ENCODE measurements at places on chromosomes 3 and 15.

- no peak for DNase-seq
Observed at GRCh38 chr3:193564012-193564411, 9.3 kb upstream of the ATP13A4 start.

- no peak for DNase-seq
Observed at GRCh38 chr15:92164327-92165000, 229.2 kb upstream of the ST8SIA2 start.

DNA sequence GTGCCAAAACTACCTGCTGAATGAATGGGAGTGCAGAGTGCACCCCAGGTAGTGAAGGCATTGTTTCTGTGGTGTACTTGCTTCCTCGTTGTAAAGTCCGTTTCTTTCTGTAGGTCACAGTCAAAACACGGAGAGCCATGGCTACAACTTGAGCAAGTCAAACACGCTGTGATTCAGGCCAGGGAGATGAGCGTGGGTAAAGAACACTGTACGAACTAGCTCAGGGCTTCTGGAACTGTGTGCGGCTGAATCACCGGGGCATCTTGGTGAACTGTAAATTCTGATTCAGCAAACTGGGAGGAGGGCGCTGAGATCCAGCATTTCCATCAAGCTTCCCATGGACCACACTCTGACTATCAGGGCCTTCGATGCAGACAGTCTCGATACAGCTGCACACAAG lies 5.0 kb upstream of the TNK2 start:
- no peak for DNase-seq

- DNase-seq, result no peak
Observed at GRCh38 chr3:141844812-141845211, 31.6 kb upstream of the ATP1B3 start.

- DNase-seq, result peak; percentile 73
Observed at GRCh38 chr3:15291589-15292541, 40.5 kb downstream of the SH3BP5 start.

- DNase-seq, result no peak
Observed at GRCh38 chr3:56254835-56255234, 213.4 kb downstream of the ERC2 start.

DNA sequence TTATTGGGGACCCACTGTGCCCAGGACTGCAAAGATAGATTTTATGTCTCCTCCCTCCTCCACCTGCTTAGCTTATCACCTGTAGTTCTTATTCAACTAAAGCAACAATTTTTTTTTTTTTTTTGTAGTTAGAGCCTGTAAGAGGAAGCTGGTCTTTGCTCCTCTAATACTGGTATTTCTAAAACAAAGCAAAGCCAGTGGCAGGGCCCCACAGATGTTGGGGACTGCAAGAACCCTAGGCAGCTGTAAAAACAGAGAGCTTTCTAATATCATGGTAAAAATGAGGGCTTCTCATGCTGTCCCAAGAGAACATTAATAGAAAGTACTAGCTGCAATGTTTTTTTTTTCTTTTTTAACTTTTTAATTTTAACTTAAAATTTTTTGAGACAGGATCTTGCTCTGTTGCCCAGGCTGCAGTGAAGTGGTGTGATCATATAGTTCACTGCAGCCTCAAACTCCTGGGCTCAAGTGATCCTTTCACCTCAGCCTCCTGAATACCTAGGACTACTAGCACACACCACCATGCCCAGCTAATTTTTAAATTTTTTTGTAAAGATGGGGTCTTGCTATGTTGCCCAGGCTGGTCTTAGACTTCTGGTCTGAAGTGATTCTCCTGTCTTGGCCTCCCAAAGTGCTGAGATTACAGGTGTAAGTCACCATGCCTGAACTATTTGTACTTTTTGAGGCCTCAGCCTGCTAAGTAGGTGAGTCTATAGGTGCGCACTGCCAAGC lies 27.1 kb downstream of the SPATA12 start:
- DNase-seq, result no peak

- no peak for DNase-seq
Observed at GRCh38 chr15:42137461-42138261, 18.8 kb downstream of the PLA2G4F start.

DNA sequence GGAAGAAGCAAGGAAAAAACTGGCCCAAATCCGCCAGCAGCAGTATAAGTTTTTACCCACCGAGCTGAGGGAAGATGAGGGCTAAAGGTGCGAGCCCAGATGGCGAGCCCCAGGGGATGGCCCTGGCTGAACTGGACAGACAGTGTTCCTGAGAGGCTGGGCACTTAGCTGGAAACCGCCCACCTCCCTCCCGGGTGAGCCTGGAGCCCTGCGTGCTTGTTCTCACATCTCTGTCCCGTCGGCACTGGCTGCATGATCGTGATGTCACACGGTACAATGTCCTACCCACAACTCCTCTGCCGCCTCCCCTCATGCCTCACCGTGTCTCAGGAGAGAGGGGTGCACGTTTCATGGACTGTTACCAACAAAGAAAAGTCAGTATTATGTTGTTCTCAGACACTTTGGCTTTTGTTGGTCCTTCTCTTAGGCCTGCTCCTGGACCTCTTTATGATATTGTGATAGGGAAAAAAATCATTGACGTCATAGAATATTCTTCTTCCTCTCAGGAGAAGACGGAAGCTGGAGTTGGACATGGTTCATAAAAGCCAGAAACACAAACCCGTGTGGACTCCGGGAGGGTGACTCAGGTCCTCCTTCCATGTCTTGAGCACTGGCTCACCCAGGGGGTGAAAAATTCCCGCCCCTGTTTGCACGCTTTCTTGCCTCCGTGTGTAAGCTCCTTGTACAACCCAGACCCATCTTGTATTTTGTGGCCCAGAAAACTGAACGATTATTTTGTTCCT lies 201.8 kb upstream of the TPM1 start:
- no peak for DNase-seq

DNA sequence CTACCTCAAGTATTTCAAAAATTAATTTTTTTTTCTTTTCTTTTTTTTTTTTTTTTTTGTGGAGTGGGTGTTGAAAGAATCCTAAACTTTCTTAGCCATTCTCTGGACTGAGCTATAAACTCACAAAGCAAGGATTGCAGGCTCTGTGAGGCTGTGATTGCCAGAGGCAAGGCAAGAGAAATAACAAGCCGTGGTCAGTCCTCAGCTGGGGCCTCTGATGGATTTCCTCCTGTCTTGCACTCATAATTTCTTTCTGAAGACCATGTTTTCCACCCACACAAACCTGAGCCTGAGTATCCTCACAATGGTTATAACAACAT lies 1.3 kb downstream of the CX3CR1 start:
- no peak for DNase-seq

DNA sequence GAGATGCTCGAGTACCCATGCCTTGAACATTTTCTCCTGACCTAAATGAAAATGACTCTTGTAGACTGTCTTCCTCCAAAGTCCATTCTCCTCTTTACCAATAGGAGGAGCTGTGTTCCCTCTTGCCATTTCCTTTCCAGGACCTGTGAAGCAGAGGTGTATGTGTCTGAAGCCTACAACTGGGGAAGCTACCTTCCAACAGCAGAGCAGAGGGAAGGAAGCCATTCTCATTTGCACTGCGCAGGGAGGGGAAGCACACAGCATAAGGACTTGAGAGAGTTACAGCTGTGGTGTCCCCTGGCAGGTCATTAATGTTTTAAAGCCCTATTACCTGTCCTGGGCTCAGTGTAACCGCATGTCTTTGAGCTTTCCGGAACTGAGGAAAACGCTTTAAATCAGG lies 38.7 kb downstream of the HSPBAP1 start:
- no peak for DNase-seq

- DNase-seq, result no peak
Observed at GRCh38 chr3:57309769-57310360, 17.4 kb upstream of the ASB14 start.

DNA sequence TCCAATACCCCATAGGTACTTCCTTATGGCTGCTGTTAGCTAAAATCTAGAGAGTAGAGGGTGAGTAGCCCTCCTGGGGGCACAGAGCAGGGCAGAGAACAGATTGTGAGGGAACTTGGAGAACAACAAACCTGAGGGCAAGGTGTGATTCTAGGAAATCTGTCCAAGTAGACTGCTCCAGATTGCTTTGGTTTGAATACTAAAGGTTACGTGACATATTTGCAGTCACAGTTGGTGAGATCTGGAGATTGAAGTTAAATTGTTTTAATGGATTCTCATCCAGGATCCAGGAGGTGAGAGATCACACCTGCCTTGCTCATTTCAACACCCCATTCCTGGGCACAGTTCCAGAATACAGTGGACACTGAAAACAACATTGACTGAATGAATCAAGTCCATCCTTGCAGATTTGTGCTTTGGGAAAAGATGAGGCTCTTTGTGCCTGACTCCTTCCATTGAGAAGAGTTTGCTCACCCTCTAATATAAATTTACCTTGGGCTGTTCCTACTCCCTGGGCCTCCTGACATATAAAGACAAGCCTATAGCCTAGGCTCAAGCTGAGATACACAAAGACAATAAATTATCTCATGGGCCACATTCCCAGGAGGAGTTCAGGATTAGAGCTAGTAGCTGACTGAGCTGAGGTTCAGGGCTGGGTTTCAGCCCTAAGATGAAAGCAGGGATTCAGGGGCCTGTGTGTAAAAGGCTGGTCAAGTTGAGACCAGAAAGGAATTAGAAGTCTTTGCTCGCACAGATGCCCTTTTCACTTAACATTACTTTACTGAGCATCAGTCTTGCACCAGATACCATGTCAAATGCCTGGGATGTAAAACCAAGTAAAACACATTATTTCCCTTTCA lies 400.9 kb upstream of the MCTP2 start:
- no peak for DNase-seq

- DNase-seq, result no peak
Observed at GRCh38 chr3:175258763-175259162, 399.6 kb downstream of the NAALADL2 start.

DNA sequence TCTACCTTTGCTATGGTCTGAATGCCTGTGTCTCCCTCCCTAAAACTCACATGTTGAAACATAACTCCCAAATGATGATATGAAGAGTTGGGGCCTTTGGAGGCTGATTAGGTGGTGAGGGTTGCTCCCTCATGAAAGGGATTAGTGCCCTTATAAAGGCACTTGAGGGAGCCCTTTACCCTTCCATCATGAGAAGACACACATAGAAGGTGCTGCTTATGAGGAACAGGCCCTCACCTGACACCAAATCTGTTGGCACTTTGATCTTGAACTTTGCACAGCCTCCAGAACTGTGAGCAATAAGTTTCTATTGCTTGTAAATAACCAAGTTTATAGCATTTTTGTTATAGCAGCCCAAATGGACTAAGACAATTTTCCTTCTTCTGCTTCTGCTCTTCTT lies 76.2 kb upstream of the ADAMTS9 start:
- no peak for DNase-seq

DNA sequence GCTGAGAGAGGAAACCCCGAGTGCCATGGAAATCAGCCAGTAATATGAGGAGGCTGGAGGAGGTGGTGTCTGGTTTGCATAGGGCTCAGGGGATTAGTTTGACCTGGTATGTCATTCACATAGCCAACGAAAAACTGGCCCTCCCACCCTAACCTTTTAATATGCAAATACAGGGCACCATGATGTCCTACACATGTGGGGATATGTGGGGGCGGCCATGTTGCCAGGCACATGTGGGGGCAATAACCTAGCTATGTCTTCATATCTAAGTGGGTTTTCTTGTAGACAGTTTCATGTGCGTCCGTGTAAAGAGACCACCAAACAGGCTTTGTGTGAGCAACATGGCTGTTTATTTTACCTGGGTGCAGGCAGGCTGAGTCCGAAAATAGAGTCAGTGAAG lies 110.1 kb downstream of the MOBP start:
- DNase-seq, result no peak

DNA sequence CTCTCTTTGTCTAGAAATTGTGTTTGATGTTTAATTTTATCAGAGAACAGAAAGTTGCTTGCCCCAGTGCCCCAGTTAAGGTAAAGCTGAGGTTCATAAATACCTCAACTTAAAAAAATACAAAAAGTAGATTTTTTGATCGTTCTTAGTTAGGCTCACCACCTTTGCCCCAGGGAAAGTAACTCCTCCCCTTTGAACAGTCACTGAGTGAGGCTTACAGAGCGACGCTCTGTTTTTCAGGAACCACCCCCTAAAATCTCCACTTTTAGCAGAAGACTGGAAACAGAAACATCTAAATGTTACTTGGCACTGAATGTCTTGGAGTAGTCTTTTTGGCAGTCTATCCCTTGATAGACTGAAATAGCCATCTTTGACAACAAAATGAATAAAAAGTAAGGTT lies 24.9 kb downstream of the BLM start:
- no peak for DNase-seq

GRCh38 chr3:160545504-160545871 lies 19.9 kb downstream of the KPNA4 start:
- no peak for DNase-seq

- no peak for DNase-seq
Observed at GRCh38 chr3:180530276-180530675, 71.7 kb upstream of the TTC14 start.

DNA sequence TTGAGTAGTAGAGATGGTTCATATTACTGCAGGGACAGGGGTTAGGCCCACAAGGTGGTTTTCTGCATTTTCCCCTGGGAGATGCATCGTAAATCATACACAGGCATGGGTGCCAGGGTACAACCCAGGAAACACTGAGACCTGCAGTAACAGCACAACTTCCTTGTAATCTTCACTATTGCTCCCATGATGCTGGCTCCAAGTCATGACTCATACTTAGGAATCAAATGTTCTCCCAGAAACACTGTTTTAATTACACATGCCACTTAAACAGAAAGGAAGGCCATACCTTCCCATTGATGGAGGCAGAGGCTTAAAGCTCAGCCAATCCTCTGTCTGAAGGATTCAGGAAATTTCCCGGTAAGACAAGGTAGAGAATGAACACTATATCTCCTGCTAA lies 106.5 kb downstream of the ERC2 start:
- DNase-seq, result no peak

- no peak for DNase-seq
Observed at GRCh38 chr3:144164352-144164751, 192.7 kb downstream of the DIPK2A start.

- no peak for DNase-seq
Observed at GRCh38 chr3:194422188-194422587, 23.1 kb upstream of the GP5 start.

- DNase-seq, result no peak
Observed at GRCh38 chr15:26126070-26126469, 262.9 kb upstream of the ATP10A start.

DNA sequence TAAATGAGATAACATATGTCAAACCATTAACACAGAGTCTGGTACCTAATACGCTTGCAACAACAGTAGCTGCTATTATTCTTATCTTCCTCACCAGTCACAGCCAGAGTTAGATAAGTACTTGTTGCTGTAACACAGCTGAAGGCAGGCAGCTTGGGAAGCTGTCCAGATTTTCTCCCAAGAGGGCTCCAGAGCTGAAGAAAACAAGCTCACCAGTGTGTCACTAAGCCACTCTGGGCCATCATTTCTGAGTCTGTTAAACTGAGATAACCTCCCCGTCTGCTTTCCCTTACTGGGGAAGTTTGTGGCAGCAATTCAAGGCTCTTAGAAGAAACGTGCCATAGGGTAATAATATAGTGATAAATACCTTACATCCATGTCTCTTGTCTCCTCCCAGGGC lies 226.3 kb downstream of the TAFA4 start:
- DNase-seq, result no peak

DNA sequence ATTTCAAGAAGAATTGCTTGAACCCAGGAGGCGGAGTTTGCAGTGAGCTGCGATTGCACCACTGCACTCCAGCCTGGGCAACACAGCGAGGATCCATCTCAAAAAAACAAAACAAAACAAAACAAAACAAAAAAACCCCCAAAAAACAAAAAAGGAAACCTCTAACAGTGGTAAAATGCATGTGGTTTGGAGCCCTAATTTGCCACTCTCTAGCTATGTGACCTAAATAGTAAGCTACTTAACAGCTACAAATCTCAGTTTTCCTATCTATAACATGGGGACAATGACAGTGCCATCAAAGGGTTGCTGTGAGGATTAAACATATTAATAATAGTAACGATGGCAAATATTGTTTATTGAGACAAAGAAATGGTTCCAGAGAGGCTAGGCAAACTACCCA lies 119.4 kb upstream of the LMOD3 start:
- DNase-seq, result no peak

Measured in activated naive CD8-positive, alpha-beta T cell treated with anti-CD3 and anti-CD28 coated beads for 36 hours (primary cell).